Left hindlimb (tissue), 1 donor: ENCODE measurements at places on chromosomes 12 and 14.

GRCh38 chr12:24617471-24617870 lies 331.4 kb downstream of the BCAT1 start:
- DNase-seq = no peak

DNA sequence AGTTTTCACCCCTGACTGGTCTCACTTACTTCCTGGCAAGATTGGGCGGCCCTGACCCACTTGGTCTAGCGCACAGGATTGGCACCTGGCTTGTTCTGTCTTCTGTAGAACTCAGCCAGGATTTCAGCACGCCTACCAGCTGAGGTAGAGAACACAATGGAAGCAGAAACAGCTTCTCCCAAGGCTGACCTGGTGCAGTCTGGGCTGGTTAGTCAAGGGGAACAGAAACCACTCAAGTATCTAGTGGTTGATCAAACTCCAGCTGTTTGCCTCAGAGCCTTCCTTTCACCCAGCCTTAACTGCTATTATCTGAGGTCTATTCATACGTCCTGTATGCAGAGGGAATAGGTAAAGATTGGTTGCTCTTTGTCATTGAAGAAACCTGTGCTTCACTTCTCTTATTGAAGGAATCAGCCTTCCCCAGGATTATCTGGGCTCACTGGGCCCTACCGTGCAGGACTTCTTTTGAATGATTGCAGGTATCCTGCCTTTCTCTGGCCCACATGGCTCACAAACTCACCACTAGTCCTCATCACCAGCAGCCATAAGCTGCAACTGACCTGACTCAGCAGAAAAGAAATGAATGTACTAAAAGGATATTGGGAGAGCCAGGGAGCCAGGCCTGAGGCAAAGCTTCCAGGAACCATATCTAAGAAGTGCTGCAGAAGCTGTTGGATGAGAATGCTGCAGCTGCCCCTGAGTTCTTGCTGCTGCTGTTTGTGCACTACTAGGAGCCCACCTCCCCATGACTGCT lies 2.5 kb upstream of the PLEKHD1 start:
- no peak for DNase-seq

GRCh38 chr12:78651755-78652154 lies 212.8 kb upstream of the SYT1 start:
- DNase-seq = no peak

DNA sequence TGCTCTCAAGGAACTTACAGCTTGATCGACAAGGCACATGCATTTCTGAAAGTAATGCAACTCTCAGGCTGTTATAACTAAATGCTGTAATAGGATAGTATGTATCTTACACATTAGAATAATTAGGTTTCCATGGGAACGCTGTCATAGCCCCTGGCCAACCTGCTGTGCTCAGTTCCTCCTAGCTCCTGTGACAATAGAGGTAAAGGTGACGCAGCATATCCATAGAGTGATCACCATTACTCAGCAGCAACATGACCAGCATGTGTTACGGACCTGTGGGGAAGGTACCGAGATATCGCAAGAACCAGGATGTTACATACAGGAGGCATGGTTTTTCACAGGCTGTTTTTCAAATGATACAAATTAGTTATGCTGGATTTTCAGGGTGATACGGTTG lies 150.7 kb downstream of the CAND1 start:
- DNase-seq = no peak

- DNase-seq = no peak
These were observed 13.5 kb downstream of the ANHX start for GRCh38 chr12:133222211-133222610.

DNA sequence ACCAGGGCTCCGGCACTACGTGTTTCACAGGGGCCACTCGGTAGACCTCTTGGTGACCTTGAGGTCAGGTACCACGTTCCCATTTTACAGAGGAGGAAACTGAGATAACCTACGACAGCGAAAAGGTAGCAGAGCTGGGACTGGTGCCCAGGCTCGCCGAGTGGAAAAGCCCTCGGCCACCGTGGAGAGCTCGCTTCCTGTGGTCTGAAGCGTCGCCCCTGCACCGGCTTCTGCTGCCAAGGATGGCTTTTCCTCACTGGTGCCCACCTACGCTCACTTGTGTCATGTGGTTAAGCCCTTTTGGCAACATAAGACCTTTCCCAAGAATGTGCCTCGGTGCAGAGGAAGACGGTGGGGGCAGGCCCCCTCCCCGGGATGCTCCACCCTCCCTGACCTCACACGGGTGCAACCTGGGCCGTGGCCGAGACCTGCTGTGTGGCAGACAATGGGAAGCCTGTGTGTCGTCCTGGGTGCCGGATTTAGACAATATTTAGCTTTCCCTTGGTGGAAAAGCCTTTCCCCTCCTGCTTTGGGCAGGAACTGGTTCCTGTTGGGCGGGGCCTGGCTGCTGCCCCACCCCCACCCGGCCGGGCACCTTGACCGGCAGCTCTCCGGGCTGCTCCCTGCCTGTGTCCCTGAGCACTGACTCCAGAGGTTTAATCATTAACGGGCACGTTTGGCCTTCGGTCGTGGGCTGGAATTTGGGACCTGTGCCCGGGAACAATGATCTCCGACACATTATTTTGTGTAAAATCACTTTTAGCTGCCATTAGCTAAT lies 32.4 kb upstream of the PPP1R13B start:
- DNase-seq = peak; percentile 54

- no peak for DNase-seq
These were observed 45.0 kb upstream of the P2RX7 start for GRCh38 chr12:121087467-121088194.

DNA sequence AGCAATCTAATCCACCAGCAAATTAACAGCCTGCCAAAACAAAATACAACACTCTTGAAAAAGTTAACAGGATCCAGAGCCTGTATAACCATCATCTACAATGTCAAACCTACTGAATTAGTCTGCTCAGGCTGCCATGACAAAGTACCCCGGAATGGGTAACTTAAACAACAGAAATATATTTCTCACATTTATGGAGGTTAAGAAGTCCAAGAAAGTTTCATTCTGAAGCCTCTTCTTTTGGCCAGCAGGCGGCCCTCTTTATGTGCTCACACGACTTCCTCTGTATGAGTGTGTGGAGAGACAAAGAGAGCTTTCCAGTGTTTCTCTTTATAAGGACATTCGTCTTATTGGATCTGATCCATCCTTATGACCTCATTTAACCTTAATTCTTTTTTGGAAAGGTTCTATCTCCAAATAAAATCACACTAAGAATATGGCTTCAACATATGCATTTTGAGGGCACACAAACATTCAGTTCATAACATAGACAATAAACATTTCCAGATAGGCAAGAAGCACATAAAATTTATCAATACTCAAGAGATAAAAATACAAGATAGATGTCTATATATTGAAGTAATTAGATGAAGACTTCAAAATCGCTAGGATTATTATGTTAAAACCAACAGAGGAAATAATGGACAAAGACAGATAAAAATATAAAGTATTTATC lies 5.9 kb upstream of the RERG start:
- DNase-seq = peak; percentile 28

- peak; percentile 60 for DNase-seq
These were observed 170.1 kb upstream of the PWP1 start for GRCh38 chr12:107515446-107515958.

DNA sequence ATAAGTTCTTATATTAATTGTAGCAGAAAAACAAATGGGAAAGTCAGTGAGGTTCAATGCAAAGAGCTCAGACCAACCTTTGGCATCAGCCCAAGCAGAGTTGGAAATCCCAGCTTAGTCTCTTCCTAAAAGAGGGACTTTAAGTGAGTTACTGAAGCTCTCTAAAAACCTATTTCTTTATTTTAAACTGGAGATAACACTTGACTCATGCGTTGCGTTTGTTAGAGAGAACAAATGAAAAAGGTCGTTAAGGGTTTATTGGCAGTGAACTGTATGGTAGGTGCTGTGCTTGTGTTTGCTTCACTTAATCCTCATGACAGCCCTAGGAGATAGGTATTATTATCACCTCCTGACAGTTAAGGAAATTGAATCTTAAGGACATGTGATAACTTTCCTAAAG lies 396.5 kb downstream of the RAD51B start:
- no peak for DNase-seq

DNA sequence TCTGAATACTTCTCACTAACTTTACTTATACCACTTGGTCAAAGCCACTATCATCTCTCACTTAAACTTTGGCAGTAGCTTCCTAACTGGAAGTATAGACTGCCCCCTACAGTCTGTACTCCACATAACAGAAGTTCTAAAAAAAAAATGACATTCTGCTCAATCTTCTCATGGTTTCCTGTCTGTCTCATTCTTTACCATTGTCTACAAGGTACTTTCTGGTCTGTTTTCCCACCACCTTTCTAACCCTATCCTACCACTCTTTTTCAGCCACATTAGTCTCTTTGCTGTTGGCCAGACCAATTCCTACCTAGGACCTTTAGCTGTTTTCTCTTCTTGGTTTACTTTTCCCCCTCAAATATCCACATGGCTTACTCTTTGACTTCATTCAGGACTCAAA lies 14.7 kb downstream of the CPSF6 start:
- DNase-seq = no peak

DNA sequence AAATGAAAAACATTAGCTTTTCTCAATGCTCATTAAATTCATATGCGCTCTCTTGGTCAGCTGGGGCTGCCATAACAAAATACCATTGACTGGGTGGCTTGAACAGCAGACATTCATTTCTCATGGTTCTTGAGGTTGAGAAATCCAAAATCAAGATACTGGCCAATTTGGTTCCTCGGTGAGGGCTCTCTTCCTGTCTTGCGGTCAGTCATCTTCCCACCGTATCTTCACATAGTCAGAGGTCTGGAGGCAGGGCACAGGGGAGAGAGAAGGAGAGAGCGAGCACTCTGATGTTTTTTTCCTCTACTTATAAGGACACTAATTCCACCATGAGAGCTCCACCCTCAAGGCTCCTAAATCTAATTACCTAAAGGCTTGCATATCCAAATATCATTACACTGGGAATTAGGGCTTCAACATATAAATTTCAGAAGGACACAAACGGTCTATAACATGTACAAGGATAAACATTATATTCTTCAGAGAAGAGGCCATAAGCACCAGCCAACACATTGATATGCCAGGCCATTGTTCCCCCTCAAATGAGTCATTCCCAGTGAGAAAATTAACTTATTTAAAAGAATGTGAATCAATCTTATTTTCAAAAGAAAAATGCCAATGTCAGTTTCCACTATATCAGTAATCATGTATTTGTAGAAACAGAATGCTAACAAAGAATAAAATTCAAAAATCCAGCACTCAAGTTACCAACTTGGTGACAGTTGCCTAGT lies 152.2 kb downstream of the BTG1 start:
- DNase-seq = no peak

- no peak for DNase-seq
These were observed 54.9 kb downstream of the OTOGL start for GRCh38 chr12:80154261-80154660.

GRCh38 chr12:50314636-50315312 lies 31.5 kb upstream of the LIMA1 start:
- no peak for DNase-seq

- no peak for DNase-seq
These were observed 154.4 kb downstream of the RPAP3 start for GRCh38 chr12:47551426-47551851.

DNA sequence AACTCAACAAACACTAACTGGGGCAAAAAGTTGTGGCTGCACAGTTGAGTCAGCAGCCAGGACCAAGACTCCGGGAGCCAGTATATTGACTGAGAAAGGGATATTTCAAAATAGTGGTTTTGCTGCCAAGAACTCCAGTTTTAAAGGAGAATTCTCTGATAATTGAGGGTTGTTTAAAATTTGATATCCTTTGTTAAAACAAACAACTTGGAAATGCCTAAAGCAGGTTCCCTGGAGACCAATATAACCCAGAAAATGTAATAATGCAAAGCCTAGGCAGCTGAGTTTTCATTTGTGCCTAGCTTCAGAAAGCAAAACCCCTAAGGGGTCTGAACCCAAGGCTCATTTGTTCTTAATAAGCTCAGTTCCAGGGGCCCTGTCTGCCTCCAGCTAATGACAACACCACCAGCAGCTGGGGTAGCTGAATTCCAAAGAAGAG lies 311.7 kb upstream of the CCDC196 start:
- DNase-seq = no peak

- DNase-seq = peak; percentile 36
These were observed 17.6 kb upstream of the STK38L start for GRCh38 chr12:27226407-27226929.

DNA sequence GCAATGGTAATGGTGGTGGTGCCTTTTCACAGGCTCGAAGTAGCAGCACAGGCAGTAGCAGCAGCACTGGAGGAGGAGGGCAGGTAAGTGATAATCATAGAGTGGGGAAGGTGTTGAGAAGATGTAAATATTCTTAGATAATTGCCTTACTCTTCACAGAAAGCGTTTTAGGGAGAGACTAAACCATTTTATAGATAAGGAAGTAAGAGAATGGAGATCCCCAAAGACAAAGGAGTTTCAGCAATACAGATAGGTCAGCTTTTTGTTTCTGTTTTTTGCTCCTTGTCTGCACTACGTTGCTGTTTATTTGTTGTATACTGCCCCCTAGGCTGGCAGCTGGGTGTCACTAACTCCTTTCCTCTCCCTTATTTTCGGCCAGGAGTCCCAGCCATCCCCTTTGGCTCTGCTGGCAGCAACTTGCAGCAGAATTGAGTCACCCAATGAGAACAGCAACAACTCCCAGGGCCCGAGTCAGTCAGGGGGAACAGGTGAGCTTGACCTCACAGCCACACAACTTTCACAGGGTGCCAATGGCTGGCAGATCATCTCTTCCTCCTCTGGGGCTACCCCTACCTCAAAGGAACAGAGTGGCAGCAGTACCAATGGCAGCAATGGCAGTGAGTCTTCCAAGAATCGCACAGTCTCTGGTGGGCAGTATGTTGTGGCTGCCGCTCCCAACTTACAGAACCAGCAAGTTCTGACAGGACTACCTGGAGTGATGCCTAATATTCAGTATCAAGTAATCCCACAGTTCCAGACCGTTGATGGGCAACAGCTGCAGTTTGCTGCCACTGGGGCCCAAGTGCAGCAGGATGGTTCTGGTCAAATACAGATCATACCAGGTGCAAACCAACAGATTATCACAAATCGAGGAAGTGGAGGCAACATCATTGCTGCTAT lies 2.0 kb downstream of the SP1 start:
- no peak for DNase-seq

DNA sequence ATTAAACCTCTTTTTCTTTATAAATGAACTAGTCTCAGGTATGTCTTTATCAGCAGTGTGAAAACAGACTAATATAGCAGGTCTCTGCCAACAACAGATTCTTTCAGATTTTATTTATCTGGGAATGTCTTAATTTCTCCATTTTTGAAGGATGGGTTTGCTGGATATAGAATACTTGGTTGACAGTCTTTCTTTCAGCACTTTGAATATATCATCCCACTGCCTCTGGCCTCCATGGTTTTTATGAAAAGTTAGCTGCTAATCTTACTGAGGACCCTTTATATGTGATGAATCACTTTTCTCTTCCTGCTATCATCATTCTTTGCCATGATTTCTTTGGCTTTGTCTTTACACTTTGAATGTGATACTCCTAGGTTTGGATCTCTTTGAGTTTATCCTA lies 148.0 kb downstream of the ANO6 start:
- DNase-seq = no peak

DNA sequence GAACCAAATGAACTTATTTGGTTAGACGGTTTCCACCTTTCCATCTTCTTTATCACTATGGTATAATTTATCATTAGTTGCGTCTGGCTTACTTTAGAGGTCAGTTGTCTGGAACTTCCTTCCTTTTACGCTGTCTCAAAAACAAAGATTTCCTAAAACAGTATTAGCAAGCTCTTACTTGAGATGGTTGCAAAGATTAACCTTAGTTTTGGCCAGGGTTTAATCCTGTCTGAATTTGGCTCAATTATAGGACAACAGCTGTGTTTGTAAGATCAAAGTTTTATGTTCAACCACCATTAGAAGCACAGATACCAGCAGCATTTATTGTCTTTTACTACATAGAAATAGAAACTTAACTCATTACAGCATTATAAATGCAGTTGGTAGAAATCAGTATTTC lies 7.9 kb upstream of the WASHC3 start:
- no peak for DNase-seq

- no peak for DNase-seq
These were observed 374.9 kb downstream of the GXYLT1 start for GRCh38 chr12:41769810-41770209.
